Choroid plexus epithelial cell (primary cell): ENCODE measurements at places on chromosomes 2 and 18.
A peak's percentile ranks its signal among the peaks of the same experiment; 100 is the strongest.

GRCh38 chr2:25651782-25652455 is 21.5 kb downstream of the DTNB start:
- peak; percentile 5 for DNase-seq

DNA sequence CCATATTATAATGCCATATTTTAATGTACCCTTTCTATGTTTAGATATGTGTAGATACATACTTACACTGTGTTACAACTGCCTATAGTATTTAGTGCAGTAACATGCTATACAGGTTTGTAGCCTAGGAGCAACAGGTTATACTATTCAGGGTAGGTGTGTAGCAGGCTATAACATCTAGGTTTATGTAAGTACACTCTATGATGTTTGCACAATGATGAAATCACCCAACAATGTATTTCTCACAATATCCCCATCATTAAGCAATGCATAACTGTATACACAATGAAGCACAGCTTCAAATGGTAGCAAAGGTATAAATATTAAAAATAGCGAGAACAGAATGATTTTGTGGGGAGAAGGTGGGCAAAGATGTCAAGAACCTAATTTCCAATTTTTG is 117.8 kb downstream of the DYM start:
- no peak for DNase-seq

- peak; percentile 80 for DNase-seq
Measured at GRCh38 chr18:46939337-46939963, 22.0 kb downstream of the KATNAL2 start.

DNA sequence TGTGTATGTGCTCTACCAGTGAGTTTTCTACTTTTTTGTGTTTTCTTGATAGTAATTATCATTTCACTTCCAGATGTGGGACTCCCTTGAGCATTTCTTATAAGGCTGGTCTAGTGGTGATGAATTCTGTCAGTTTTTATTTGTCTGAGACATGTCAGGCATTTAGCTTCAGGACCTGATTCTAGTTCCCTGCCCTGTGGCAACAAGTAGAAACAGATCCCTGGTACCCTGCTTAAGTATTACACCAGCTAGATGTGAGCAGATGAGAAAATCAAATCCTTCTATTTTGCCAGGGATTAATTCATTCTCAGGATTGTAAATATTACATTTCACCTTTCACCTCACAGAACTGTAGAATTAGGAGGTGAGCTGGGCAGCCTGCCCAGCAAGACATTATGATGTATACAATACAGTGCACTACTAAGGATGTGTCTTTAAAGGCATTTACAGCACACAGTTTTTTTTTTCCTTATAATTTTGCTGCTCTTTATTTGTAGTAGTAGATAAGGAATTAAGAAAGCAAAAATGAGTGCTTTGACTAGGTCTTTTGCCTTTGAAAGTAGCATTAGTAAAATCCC is 35.1 kb downstream of the GALM start:
- no peak for DNase-seq

GRCh38 chr2:237931205-237931721 is 35.6 kb upstream of the UBE2F start:
- DNase-seq: peak; percentile 70

DNA sequence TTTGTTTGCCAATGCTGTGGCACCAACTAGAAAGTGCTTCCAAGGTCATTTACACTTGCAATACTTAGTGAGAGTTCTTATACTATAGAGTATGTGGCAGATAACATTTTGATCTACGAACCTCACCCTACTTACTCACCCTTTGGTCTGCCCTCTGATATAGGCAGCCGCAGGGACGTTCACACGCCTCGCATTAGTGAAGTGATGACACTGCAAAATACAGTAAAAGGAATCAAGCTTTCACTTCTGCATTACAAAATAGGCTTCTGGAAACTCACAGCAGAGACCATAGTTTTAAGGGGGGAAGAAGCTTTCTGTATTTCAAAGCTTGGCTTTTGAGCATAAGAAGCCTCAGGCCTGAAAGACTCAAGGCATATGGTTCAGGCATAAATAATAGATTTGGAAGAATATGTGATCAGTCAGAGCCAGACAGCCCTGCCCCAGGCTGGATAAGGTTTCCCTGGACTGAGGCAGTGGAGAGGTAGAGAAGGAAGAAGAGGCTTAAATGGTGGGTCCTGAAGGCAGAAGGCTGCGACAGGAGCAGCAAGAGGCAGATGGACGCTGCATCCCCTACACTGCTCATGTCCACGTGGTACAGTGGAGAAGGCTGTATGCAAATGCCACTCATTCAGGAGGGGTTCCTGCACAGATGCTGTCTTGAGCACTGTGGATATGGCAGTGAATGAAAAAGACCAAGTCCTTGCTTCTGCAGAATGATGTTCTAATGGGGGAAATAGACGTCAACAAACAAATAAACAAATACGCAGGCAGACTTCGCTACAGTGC is 63.1 kb downstream of the FECH start:
- DNase-seq: no peak
